NCI-H1092 treated with DMSO at 0.1 percent for 48 hours (cell line): ENCODE measurements at places on chromosomes 11 and 22.

- no peak for DNase-seq
Measured at GRCh38 chr11:81135570-81135969, 1598.1 kb downstream of the FAM181B start.

DNA sequence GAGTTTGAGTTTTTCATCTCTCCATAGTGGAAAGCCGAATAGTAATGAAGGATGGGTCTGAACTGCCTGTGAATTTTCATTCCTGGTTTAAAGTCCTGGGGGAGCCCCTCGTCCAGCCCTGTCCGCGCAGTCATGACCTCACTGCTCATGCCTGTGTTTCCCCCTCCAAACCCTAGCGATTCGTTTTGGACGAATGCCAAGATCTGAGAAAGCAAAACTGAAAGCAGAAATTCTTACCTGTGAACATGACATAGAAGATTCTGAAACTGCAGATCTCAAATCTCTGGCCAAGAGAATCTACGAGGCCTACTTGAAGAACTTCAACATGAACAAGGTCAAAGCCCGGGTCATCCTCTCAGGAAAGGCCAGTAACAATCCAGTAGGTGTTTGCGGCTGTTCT is 30.5 kb downstream of the CDPF1 start:
- DNase-seq: no peak

DNA sequence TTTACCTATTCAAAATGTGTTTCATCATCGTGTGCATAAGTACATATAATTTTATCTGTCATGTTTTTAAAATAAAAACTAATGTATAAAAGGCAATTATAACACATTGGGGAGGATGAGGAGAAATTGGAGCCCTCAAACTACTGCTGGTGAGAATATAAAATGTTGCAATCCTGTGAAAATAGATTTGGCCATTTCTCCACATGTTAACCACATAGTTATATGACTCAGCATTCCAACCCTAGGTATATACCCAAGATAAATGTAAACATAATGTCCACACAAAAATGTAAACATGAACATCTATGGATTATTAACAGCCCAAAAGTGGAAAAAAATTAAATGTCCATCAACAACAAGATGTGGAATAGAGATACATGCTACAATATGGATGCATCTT is 928.0 kb upstream of the FAT3 start:
- DNase-seq: no peak

- no peak for DNase-seq
Measured at GRCh38 chr11:69890476-69890875, 71.3 kb upstream of the FGF3 start.

- no peak for DNase-seq
Measured at GRCh38 chr11:104891135-104891534, 7.1 kb downstream of the CASP12 start.

DNA sequence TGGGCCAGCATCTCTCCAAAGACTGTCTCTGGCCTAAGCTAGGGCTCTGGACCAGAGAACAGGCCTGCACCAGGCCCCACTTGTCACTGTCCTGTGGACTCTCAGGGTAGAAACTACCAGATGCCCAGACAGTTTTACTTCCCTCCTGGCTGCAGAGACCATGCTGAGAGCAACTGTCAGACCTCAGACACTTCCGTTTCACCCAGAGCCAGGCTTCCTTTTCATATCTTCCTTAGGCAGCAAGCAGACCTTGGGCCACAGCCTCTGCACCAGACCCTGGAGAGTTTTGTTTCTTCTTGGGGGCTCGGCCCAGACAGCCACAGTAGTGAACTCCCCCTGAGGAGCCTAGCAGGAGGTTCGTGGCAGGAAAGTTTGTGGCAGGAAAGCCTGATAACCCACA is 12.1 kb upstream of the FCHSD2 start:
- no peak for DNase-seq

DNA sequence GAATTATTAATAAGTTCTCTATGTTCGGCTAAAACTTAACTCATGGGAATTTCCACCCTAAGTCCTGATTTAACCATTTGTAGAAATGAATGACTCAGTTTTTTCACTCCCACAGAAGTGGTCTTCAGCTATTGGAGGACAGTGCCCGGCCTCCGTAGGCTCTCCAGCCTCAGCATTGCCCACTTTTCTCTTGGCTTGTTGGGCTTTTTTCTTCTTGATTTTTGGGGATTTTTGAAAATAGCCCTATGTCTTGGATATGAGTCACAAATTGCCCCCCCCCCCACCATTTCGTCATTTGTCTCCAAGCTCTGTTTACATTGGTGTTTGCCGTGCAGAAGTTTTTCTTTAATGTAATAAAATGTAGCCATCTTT is 66.7 kb downstream of the PACS1 start:
- DNase-seq: no peak

GRCh38 chr11:88522624-88523385 is 185.3 kb upstream of the CTSC start:
- DNase-seq: no peak

- no peak for DNase-seq
Measured at GRCh38 chr11:72589802-72590761, 84.1 kb downstream of the PDE2A start.

DNA sequence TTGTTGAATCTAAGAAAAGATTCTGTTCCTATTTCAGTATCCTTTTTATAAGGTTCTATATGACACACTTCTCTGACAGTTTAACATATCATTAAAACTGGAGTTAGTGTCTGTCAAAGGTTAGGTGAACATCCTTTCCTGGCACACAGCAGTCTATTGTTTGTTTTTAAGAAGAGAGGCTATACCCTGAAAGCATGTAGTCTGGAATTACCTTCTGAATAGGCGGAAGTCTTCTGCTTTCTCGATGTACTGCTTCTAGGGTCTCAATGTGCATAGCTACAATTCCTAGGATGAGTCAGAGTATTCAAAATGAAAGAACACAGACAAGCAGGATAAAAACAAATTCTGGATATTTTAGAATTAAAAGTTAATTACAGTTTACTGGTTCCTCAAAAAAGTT is 188.6 kb downstream of the SWAP70 start:
- no peak for DNase-seq

DNA sequence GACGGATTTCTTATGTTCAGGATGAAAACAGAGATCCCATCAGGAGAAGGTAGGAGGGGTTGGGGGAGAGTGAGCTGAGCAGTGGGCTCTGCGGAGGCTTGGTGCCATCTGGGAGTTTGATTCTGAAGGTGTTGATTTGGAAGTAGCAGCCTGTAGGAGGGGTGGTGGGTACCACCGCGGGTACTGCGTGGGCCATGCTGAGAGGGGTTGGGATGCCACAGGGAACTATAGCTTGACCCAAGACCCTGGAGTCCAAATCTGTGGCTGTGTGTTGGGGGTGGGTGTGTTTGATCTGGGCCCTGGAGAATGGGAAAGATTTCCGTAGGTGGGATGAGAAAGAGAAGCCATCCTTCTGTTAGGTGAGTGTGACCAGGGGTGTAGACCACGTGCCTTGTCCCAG is 5.0 kb downstream of the INCENP start:
- no peak for DNase-seq

GRCh38 chr11:17550450-17551346 is 3.6 kb downstream of the OTOG start:
- DNase-seq: no peak

- no peak for DNase-seq
Measured at GRCh38 chr22:17955590-17956379, 68.6 kb downstream of the MICAL3 start.

GRCh38 chr11:36399236-36399635 is 103.1 kb downstream of the PRR5L start:
- DNase-seq: no peak

DNA sequence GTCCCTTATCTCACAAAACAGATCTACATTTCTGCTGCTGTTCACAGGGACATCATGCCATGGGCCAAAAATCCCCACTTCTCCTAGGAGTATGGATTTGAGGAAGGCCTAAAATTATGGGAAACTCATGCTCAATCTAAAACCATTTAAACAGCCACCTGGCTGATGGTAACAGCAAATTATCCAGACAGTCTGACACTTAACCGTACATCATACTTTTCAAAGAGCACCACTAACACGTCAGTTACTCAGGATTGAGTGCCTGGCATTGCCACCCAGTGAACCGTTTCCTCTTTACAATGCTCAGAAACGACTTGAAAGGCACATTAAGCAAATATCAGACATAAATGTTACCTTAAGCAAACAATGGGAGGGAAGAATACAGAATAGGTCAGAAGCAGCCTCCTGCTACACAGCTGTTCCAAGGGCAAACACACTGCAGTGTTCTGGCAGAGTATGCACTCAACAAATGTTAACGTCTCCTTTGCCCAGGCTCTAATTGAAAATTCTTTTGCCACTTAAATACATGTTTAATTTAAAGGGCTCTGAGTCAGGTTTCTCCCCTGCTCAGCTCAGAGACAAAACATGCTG is 18.8 kb upstream of the SLC36A4 start:
- DNase-seq: peak; percentile 100

GRCh38 chr11:106520920-106521319 is 443.5 kb downstream of the AASDHPPT start:
- no peak for DNase-seq

GRCh38 chr11:12507391-12507790 is 130.0 kb downstream of the PARVA start:
- DNase-seq: no peak

DNA sequence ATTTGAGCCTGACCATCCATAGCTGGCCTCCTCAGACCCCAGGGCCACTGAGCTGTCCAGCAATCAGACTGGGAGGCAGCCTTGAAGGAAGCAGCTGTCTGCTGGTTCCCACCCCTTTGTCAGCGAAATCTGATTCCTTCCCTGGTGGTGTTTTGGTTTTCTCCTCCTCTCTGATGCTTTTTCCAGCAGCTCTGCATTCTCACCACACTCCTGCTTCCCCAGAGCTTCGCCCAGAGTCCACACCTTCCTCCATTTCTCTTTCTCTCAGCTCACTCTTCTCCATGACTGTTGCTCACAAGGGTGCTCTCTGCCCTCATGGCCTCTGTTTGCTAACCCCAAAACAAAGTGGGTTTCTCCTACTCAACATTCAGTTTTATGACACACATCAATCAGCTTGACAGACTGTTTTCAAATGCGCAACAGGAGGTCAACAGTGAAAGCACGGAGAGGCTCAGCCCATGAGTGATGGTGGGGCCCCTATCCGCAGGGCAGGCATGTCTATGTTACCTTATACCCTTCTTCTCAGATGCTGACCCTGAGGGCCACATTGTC is 130.6 kb upstream of the MTNR1B start:
- DNase-seq: peak; percentile 50

- DNase-seq: no peak
Measured at GRCh38 chr11:129905402-129905801, 10.0 kb upstream of the NFRKB start.

- peak; percentile 6 for DNase-seq
Measured at GRCh38 chr22:44567846-44568493, 69.9 kb upstream of the RTL6 start.

DNA sequence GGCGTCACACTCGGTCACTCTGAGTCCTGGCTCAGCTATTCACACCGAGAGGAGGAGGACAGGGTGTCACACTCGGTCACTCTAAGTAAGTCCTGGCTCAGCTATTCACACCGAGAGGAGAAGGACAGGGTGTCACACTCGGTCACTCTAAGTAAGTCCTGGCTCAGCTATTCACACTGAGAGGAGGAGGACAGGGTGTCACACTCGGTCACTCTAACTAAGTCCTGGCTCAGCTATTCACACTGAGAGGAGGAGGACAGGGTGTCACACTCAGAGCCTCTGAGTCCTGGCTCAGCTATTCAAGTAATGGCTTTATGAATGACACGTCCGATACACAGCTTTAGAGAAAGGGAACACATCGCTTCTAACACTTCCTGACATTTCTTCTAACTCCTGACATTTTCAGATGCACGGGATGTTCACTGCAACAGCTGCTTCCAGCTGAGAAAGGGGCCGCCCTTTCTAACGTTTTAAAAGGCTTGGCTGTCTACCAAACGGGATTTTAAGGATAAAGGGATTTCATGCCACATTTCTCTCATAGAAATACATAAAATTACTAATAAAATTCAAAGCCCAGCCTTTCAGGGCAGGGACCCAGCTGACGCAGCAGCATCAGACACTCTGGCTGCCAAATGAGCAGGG is 28.1 kb downstream of the DRD4 start:
- no peak for DNase-seq

GRCh38 chr11:33214187-33214586 is 43.0 kb upstream of the HIPK3 start:
- no peak for DNase-seq

- DNase-seq: no peak
Measured at GRCh38 chr11:29173660-29174062, 843.2 kb downstream of the KCNA4 start.

DNA sequence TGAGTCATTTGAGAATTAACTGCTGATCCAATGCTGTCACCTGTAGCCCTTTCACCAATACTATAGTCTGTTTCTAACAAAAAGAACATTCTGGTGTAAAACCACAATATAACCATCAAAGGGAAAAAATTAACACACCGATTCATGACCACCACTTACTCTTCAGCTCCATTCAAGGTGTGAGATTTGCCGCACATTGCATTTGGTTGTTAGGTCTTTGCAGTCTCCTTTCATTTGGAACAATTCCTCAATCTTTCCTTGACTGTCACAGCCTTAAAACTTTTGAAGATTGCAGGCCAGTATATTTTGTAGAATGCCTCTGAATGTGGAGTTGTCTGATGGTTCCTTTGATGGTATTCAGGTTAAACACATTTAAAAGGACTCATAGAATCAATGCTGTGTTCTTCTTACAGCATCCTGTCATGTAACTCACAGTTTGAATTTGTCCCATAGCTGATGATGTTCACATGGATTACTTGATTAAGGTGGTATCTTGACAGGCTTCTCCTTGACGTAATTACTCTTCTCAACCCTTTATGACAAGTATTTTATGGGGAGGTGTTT is 63.6 kb downstream of the TNRC6B start:
- no peak for DNase-seq

DNA sequence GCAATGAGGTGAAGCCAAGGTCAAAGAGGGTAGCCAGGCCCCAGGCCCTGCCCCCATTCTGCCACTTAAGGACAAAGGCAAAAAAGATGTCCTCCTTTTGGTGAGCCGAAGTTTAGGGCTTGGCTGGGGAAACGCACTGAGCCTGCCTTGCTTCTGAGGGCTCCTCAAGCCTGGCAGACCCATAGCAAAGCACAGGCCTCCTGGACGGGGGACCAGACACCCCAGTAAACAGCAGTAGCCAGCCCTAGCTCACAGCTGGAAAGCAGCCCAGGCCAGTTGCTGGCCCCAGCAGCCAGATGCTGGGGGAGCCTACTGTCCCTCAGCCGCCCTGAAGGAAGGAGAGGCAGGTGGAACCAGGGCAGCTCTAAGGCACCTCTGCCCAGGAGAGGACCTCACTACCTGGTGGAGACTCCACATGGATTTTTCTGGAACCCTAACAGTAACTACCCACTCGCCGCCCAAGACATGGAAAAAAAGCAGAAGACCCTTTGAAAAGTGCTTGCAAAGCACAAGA is 3.8 kb upstream of the PYGM start:
- no peak for DNase-seq
